Thoracic aorta endothelial cell (primary cell): ENCODE measurements at places on chromosomes 2 and 18. TPM values are rescaled to one million over a fixed set of nuclear protein-coding genes. Genes with fewer than 3 reads are reported as not detected.

SP140 gene
- 0.66 TPM in 1 of 2 replicates, not detected in the other for total RNA-seq

REG1B gene
- total RNA-seq = not detected in 2 replicates

IGFBP5 gene
- 0.40 and 1.0 TPM in 2 replicates for total RNA-seq

PEX13 gene
- total RNA-seq = 41.9 and 47.3 TPM in 2 replicates

MATN3 gene
- 2.3 and 3.5 TPM in 2 replicates for total RNA-seq

CNDP1 gene
- total RNA-seq = not detected in 2 replicates

RGPD3 gene
- total RNA-seq = 0.53 and 0.79 TPM in 2 replicates

EMILIN1 gene
- total RNA-seq = 7.6 and 9.8 TPM in 2 replicates

B3GNT7 gene
- total RNA-seq = 0.13 and 0.50 TPM in 2 replicates

POTEJ gene
- not detected in 2 replicates for total RNA-seq

DSG1 gene
- total RNA-seq = not detected in 2 replicates

DNAJC5G gene
- not detected in 2 replicates for total RNA-seq

SPATA3 gene
- not detected in 2 replicates for total RNA-seq

BCL11A gene
- total RNA-seq = 0.27 TPM in 1 of 2 replicates, not detected in the other

HOXD10 gene
- total RNA-seq = not detected in 2 replicates

MROH2A gene
- not detected in 2 replicates for total RNA-seq

FTCDNL1 gene
- 1.2 and 1.7 TPM in 2 replicates for total RNA-seq

DCDC2C gene
- total RNA-seq = not detected in 2 replicates

ELOA2 gene
- not detected in 2 replicates for total RNA-seq

ALPI gene
- total RNA-seq = not detected in 2 replicates

ATOH8 gene
- total RNA-seq = 5.4 and 9.8 TPM in 2 replicates

LCT gene
- under 0.01 TPM in 2 replicates for total RNA-seq

MEIS1 gene
- 12.4 and 18.8 TPM in 2 replicates for total RNA-seq

PAPOLG gene
- total RNA-seq = 23.8 and 25.7 TPM in 2 replicates

LPIN1 gene
- total RNA-seq = 62.8 and 101 TPM in 2 replicates

MOGAT1 gene
- not detected in 2 replicates for total RNA-seq

RAB27B gene
- total RNA-seq = 0.27 and 0.36 TPM in 2 replicates

TUBB8B gene
- not detected in 2 replicates for total RNA-seq

SF3B1 gene
- total RNA-seq = 357 and 377 TPM in 2 replicates

POU3F3 gene
- not detected in 2 replicates for total RNA-seq

TTR gene
- not detected in 2 replicates for total RNA-seq

C1QL2 gene
- not detected in 2 replicates for total RNA-seq

TWIST2 gene
- 2.6 and 4.5 TPM in 2 replicates for total RNA-seq

SPDYA gene
- total RNA-seq = 1.5 and 2.7 TPM in 2 replicates

MAPRE2 gene
- total RNA-seq = 150 and 180 TPM in 2 replicates

DHX57 gene
- total RNA-seq = 30.2 and 34.0 TPM in 2 replicates

DPY30 gene
- 81.2 and 93.0 TPM in 2 replicates for total RNA-seq

IL1RL1 gene
- total RNA-seq = 159 and 193 TPM in 2 replicates
